ENCODE measurements at places on chromosomes 1 and 21.
A peak's percentile ranks its signal among the peaks of the same experiment; 100 is the strongest.

- DNase-seq = no peak
Observed at GRCh38 chr1:178931858-178932551, 61.1 kb upstream of the ANGPTL1 start.

GRCh38 chr1:166999075-166999474 is 10.0 kb downstream of the MAEL start:
- DNase-seq = no peak

GRCh38 chr1:213858581-213858980 is 129.2 kb upstream of the PROX1 start:
- DNase-seq = no peak

- DNase-seq = no peak
Observed at GRCh38 chr1:211711315-211711705, 35.9 kb upstream of the NEK2 start.

- DNase-seq = no peak
Observed at GRCh38 chr1:158249646-158250045, 4.6 kb upstream of the CD1A start.

- DNase-seq = no peak
Observed at GRCh38 chr1:224637936-224638335, 21.8 kb downstream of the CNIH3 start.

DNA sequence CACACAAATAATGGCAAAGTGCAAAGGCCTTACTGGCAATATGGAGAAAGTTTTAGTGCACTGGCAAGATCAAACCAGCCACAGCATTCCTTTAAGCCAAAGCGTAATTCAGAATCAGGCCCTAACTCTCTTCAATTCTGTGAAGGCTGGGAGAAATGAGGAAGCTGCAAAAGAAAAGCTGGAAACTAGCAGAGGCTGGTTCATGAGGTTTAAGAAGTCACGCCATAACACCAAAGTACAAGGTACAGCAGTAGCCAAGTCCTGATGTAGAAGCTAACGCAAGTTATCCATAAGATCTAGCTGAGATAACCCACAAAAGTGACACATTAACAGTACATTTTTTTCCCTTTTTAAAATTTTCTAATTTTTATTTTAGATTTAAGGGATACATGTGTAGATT is 57.1 kb downstream of the SLC27A3 start:
- DNase-seq = no peak

DNA sequence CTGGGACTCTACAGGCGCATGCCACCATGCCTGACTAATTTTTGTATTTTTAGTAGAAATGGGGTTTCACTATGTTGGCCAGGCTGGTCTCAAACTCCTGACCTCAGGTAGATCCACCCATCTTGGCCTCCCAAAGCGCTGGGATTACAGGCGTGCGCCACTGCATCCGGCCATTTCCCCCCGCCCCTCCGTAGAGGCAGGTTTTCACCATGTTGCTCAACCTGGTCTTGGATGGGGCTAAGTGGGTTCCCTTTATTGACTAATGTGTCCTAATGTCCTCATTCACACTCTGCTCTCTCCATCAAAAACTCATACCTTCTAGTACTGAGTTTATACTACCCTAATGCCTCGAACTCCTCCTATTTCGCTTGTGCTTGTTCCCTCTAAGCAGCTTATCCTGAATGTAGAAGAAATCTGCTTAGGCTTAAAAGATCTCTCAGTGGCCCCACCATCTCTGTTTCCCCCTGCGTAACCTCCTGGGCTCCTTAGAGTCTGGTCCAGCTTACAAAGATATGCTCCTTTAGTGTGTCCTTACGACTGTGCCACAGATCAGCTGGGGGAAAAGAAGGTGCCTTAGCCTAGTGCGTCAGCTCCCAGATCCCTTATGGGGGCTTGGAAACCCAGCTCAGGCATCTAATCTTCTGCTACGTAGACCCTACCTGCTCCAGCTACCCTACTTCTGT is 8.0 kb downstream of the GNAT2 start:
- no peak for DNase-seq

GRCh38 chr1:220044678-220045355 is 1.5 kb downstream of the EPRS1 start:
- DNase-seq = no peak

DNA sequence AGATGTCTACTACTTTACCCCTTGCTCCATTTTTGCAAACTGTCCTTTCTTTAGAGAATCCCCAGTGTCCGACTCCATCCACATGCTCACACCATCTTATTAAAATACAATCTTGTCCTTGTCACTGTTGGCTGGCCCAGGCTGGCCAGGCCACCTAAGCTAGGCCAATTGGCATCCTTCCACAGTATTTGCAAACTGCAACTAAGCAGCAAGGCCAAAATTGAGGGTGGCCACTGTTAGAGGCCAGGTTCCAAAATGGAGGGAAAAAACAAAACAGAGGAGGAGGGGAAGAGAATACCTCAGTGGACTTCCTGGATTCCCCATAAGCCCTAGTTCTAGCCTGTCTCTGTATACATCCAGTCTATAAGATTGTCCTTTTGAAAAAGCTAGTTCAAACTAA is 4.3 kb downstream of the FAM89A start:
- no peak for DNase-seq

- no peak for DNase-seq
Observed at GRCh38 chr1:201647094-201647493, 108.2 kb downstream of the NAV1 start.

DNA sequence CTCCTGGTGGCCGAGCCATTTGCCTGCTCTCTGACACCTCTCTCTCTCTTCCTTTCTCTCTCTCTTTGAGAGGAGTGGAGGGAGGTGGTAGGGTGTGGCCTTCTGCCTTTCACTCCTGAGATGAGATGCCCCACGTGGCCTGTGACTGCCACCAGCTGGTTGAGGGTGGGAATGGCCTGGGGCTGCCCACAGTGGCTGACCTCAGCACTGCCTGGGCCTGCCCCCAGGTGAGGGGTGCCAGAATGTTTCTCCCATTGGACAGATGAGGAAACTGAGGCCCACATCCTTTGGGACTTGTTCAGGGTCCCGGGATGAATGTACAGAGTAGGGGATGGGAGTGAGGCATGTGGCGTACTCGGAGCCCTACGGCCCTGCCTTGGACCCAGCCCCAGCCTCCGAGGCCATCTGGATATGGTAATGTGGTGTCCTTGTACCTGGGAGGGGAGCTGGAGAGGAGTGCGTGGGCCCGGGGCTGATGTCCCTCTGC is 12.7 kb upstream of the C1orf167 start:
- peak; percentile 19 for DNase-seq

DNA sequence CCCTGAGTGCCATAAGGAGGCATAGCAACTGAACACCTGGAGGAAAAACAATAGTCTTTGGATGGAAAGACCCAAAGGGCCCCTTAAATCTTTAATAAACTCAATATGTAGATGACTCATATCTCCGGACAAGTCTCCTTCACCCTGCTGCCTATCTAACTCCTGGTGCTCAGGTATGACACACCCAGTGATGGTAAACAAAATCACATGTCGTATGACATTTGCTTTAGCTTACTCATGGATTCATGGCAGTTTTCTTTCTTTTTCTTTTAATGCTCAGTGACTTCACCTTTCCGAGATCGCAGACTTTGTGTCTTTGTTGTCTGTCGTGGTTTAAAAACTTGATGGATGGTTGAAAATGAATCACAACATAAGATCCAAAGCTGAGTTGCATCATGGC is 208.5 kb upstream of the PROX1 start:
- no peak for DNase-seq

DNA sequence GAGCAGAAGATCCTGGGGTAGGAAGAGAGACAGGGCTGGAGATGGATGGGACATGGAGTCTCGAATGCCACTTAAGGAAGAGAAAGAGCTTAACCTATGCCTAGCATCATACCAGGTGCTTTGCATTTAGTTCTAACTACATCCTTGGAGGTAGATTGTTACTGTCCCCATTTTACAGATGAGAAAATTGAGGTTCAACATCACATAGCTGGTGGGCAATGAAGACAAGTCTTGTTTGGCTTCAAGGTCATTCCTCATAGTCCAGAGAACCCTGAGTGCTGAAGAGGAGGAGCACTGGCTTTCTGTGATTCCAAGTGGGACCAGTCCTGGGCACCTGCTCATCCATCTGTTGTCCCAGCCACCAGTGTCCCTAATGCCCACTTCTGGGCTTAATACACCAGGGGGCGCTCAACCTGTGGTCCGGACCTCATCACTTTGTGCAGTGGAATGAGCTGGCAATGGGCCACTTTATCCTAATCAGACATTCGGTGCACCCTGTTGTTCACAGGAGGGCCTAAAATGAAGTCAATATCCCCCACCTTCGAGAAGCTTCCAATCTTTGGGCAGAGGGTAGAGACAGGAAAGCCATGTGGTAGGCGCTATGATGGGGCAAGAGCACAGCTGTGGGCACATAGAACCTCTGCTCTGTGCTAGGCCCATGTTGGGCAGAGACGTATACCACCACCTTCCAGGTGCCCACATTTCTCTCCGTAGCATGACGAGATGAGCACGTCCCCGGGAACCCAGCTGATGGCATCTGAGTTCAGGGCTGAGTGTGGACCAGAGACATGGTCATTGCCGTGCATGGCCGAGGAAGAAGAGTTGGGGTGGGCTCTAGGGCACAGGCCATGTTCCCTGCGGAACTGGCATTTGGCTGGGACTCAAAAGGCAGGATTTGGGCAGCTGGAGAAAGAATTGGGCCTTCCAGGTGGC is 9.2 kb downstream of the RPS6KA1 start:
- no peak for DNase-seq

DNA sequence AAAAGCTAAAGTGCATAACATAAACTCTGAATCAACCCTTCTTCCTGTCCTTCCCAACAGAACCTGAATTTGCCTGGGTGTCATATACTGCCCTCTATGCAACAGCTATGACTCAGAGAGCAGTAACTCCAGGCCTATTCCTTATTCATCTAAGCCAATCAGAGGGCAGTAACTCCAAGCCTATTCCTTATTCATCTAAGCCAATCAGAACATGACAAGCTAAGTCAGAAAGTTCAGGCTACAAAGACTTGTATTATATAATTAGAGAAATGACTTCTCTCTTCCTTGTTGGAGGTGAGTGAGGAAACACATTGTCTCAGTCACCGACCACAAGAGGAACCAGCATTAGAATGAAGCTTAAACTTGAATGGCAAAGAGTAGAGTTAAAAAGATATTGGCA is 26.2 kb upstream of the TADA1 start:
- DNase-seq = no peak

GRCh38 chr1:171158096-171158495 is 27.0 kb upstream of the FMO2 start:
- DNase-seq = no peak

DNA sequence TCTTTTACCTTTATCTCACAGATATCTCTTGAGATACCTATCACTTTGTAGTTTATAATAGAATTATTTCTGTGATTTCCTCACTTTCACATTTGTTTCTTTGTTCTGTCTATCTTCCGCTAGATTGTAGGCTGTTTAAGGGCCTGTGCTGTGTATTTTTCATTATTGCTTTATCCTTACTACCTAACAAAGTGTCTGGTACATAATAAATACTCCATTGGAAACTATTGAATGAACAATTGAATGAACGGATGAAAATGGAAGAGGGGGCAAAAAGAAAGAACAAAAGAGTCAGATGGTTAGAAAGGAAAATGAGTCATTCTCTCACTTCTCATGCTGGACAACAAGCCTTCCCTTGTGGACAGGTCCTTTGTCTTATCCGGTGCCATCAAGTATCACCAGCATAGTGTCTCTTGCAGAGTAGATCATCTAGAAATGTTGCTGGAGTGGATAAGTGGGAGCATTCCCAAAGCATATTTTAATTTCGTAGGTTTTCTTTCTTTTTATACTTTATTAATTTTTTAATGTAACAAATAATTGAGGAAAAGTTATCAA is 159.8 kb downstream of the NEK7 start:
- DNase-seq = no peak

DNA sequence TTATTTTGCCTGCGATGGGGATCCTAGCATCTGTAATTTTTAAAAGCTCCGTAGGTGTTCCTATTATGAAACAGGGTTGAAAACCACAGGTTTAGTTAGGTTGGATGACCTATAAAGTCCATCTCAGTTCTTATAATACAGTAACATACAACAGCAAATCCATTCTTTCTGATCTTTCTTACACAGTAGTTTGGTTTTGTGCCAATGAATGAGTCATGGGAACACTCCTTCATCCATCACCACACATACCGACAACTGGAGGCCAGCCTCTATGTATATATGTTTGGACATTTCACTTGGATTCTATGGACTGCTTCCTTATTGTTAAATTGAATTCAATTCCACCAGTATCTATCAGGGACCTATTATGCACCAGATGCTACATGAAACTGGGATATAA is 118.4 kb upstream of the L1TD1 start:
- no peak for DNase-seq

DNA sequence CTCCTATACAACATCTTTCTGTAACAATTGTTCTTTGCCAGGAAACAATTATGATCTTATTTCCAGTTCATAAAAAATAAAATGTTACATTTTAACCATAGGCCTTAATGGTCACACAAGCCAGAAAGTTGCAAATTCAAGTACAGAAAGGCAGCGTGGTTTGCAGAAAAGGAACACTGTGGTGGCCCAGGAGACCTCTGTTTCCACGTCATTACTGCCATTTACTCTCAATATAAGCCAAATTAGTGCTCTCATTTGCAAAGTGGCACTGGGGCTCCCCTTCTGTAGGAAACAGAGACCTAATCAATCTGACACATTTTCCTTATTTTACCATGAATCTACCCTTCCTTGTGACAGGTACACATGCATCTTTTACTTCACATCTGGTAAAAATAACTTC is 79.3 kb upstream of the TLR5 start:
- DNase-seq = no peak

DNA sequence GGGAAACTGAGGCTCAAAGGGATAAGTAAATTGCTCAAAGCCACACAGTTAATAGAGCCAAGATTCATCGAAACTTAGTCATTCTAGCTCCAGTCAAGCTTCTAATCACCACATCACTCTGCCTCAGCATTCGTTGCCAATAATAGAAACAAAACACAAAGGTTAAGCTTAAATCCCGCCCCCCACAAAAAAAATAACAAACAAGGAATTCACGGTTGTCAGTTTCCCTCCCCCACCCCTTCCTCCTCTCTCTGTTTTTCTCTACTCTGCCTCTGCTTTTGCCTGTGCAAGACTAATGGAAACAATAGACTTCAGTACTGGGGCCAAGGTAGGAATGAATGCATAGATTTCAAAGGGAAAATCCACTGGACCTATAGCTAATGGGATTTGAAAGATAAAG is 70.7 kb upstream of the ZNF644 start:
- DNase-seq = no peak

DNA sequence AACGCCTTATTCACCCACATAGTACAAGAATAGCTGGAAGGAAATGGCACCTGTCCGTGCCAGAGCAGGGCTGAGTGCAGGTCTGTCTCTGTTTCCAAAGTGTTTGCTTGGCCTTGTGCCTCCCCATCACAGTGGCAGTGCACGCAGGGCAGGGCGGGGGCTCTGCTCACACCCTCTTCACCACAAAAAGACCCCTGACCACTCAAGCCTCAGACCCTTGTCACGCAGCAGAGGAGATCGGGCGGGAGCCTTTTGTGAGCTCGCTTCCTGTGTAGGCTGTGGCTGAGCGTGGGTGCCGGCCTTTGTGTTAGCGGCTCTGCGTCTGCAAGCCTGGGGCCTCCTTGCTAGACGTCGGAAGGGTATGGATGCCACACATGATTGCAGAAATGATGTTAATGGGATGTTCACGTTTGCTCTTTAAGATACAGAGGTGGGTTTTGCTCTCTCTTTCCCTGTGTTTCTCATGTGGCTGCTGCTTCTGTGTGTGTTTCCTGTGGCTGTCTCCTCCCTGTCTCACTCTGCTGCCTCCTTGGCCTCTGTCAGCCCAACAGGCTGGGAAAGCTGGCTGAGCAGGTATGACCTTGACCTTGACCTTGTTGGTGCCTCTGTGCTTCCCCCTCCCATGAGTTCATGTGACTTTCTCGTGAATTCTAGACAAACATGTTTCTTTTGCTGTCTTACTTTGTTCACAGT is 45.4 kb downstream of the S100B start:
- no peak for DNase-seq
